ENCODE measurements at places on chromosomes 12 and 14.

DNA sequence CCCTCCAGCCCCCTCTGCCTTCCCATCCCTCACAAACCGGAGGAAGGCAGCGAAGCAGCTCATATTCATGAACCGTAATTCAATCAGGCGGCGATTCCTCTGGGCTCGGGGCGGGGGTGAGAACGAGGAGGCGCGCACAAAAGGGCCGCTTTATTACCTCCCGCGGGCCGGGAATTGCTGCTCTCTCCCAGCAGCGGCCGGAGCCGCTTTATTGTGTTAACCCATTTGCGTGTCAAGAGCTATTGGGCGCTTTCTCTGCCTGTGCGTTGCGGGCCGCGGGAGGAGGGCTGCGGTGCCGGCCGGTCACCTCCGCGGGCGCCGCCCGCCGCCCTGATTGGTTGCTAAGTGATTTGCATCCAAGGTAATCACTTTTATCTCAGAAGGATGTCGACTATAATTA lies 4.8 kb downstream of the FAM222A start:
- no peak for DNase-seq

DNA sequence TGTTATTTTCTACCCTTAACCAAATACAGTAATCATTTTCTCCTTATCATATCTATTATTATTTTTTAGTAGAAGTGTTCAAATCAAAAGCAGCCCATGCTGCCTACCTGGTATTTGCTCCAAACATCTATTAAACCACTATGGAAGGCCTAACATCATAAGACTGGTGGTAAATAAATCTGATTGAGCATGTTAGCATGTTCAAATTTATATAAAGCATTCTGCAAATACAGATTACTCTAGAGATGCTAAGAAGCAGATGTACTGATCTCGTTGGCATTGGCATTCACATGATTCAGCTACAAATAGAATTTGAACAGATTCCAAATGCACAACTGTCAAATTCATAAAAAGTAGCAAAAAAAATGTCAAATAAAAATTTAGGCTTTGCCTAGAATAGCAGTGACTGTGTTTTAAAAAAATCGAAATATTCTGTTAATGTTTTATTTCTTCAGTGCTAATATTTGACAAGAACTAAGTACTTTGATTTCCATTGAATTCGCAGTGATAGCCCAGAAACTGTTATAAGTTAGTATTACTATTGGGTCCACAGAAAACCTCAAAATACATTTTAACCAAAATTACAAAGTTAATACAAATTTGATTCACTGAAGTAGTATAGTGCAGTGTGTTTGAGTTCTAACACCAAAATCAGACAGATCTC lies 9.4 kb upstream of the OSBPL8 start:
- no peak for DNase-seq

GRCh38 chr12:109110988-109111495 lies 5.3 kb upstream of the ACACB start:
- peak; percentile 94 for DNase-seq

DNA sequence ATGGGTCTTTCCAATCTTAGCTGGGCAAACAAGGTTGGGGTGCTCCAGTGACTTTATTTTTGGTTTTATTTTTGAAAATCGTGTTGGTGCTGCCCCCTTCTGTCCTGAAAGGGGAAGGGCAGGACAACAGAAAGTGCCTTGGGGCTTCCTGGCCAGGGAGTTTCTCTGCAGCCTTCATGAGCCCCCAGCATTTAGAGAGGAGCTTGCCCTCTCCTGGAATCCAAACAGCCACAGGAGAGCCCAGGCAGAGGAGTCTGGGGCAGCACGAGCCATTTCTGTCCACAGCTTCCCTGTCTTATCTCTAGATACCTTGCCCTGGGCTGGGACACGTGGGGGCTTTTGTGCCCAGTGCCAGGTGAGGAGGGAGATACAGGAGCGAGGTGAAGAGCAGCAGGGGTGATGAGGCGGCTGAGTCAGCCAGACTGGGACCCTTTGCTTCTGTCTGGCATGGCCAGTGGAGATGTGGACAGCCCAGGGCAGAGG lies 4.4 kb upstream of the C1RL start:
- DNase-seq: no peak

- peak; percentile 91 for DNase-seq
These were observed 39.4 kb downstream of the SH2B3 start for GRCh38 chr12:111444925-111445725.

- DNase-seq: no peak
These were observed 364.1 kb downstream of the PAWR start for GRCh38 chr12:79326663-79327062.

DNA sequence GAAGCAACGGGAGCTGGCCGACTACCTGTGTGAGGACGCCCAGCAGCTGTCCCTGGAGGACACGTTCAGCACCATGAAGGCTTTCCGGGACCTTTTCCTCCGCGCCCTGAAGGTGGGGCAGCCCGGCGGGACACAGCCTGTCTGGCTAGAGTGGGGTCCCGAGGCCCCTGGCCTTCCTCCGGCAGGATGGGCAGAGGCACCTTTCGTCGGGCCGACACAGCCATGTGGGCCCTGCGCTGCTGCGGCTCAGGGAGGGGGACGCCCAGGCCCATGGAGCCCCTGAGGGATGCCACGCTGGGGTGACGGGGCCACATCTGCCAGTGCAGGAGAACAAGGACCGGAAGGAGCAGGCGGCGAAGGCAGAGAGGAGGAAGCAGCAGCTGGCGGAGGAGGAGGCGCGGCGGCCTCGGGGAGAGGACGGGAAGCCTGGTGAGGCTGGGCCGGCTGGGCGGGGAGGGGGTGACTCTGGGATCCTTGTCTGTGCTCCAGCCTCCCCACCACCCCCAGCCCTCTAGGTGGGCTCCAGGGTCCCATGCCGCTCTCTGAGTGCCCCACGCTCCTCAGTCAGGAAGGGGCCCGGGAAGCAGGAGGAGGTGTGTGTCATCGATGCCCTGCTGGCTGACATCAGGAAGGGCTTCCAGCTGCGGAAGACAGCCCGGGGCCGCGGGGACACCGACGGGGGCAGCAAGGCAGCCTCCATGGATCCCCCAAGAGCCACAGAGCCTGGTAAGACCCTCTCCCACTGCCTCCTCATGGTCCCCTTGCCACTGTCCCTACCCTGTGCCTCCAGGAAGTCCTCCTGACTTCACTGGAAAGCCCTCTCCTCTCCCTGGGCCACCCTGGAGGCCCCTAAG lies 10.9 kb upstream of the ADSS1 start:
- no peak for DNase-seq

- no peak for DNase-seq
These were observed 42.3 kb downstream of the FBXO34 start for GRCh38 chr14:55313480-55313879.

- no peak for DNase-seq
These were observed 255.0 kb downstream of the PAWR start for GRCh38 chr12:79435742-79436141.

DNA sequence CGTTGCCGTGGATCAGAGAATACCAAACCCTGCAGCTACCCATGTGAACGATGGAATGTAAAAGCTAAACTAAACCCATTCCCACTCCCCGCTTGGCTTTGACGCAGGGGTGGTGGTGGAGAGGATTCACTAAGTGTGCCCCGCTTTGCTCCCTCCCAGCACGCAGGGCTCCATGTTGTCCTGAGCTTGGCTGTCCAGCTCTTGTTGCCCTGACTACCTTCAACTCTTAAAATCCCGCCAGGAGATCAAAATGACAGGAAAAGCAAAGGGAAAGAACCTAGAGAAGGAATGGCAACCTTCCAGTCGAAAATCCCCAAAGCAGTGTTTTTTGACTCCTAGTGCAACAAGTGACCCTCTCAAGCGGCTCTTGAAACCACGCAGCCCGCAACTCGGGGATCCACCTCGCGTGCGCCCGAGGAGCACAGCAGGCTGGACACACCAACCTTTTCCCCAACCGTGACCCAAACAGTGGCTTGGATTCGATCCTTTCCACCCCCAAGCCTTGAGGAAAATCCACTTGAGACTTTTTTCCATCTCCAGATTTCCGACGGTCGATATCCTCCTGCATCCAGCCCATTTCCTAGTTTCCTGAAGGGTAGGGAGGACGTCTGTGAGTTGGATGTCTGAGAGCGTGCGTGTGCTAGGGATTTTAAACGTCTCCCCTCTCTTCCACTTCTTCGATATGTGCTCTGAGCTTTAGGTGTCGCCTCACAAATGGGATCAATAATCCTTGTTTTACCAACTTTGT lies 1.4 kb downstream of the SYT10 start:
- no peak for DNase-seq

GRCh38 chr14:95432144-95433093 lies 84.0 kb downstream of the SYNE3 start:
- peak; percentile 83 for DNase-seq

DNA sequence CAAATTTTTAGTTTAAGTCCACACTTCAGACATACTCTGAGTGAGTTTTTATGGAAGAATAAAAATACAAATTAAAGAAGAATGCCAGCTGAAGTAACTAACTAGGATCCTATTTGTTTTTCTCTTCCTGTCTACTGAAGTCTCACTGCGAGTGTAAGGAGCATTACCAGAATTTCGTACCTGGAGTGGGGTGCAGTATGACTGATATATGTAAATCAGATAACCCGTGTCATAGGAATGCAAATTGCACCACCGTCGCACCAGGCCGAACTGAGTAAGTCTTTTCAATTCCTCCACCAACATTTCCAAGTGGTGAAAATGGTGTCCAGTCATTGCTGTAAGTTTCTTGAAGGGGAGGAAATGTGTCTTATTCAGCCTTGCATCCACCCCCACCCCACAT lies 52.9 kb downstream of the STAB2 start:
- DNase-seq: no peak

DNA sequence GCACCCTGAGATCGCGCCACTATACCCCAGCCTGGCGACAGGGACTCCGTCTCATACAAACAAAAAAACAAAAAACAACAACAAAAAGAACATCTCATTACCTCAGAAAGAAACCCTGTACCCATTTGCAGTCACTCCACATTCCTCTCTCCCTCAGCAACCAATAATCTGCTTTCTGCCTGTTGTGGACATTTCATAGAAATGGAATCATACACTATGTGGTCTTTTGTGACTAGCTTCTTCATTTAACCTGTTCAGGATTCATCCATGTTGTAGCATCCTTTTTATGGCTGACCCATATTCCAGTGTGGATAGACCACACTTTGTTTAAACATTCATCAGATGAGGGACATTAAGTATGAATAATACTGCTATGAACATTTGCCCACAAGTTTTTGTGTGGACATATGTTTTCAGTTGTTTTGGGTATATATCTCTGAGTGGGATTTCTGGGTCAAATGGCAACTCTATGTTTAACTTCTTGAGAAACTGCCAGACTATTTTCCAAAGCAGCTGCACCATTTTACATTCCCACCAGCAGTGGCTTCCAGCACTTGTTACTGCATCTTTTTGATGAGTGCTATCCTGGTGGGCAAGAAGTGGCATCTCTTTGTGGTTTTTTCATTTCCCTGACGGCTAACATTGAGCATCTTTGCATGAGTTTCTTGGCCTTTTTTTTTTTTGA lies 5.9 kb upstream of the RCOR1 start:
- no peak for DNase-seq

- DNase-seq: no peak
These were observed 206.5 kb downstream of the ETV6 start for GRCh38 chr12:11855983-11856374.

DNA sequence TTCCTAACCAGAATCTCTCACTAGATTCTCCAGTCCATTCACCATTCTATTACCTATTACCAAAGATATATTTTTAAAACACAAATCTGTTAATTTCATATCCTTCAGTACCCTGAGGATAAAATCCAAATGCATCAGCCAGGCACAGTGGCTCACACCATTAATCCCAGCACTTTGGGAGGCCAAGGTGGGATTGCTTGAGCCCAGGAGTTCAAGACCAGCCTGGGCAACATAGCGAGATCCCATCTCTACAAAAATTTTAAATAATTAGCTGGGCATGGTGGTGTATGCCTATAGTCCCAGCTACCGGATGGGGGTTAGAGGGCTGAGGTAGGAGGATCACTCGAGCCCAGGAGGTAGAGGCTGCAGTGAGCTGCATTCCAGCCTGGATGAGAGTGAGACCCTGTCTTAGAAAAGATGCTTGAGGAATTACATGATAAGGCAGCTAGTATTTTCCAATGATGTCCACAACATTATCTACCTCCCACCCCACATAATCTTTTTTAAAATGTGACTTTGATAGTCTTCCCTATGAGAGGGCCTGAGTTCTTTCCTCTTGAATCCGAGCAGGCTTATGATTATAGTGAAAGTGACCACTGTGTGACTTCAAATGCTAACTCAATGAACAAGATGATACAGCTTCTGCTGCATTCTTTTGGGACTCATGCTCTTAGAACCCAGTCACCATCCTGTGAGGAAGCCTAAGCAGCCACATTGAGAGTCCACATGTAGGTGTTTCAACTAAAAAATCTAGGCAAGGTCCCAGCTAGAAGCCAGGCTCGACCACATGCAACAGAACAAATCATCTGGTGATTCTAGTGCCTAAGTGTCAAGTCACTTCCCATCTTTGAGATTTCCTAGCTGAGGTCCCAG lies 18.0 kb downstream of the HECTD1 start:
- DNase-seq: no peak

DNA sequence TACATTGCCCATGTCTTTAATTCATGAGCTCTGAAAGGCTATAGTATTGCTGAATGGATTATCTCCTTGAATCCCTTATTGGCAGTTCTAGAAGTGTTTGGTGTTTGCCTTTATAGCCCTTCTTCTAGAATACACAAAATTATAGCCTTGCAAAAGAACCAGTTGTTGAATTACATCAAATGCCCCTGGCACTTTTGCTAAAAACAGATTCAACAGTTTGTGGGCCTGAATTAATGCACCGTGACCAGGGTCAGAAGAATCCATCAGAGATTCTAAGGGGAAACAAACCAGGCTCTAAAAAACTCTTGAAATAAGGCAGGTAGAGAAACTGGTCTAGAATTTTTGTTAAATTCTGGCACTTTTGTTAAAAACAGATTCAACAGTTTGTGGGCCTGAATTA lies 197.8 kb downstream of the SOX5 start:
- no peak for DNase-seq

- DNase-seq: no peak
These were observed 255.5 kb downstream of the SYT10 start for GRCh38 chr12:33184161-33184560.

- no peak for DNase-seq
These were observed 26.0 kb upstream of the LTBP2 start for GRCh38 chr14:74638066-74638465.

- no peak for DNase-seq
These were observed 4.1 kb upstream of the PCNX4 start for GRCh38 chr14:60087668-60088067.

Data from aorta (tissue), 5 donors.